ENCODE measurements at places on chromosomes 2 and 18.

DNA sequence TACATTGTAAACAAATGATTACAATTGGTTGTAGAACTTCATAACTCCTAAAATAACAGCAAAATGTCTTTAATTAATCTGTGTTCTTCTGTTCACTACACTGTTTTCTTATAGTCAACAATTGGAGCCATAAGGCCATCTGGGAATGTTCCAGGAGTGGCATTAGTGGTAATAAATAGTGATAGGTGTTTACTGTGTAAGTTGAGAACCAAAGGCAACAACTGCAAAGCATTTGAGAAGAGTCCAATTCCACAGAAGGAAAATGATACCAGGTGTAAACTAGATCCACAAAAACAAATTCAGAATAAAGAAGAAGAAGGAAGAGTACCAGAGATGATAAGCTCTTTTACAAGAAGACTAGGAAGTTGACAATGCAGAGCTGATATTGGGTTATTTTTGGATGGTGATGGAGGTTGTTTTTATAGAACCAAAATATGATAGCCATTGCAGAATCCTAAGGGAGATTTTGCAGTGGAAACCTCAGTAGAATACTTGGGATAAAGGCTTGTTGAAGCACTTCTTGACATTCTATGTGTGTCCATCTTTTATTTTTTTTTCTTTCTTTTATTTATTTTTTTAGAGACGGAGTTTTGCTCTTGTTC lies 52.9 kb downstream of the ANTXR1 start:
- DNase-seq, result no peak

DNA sequence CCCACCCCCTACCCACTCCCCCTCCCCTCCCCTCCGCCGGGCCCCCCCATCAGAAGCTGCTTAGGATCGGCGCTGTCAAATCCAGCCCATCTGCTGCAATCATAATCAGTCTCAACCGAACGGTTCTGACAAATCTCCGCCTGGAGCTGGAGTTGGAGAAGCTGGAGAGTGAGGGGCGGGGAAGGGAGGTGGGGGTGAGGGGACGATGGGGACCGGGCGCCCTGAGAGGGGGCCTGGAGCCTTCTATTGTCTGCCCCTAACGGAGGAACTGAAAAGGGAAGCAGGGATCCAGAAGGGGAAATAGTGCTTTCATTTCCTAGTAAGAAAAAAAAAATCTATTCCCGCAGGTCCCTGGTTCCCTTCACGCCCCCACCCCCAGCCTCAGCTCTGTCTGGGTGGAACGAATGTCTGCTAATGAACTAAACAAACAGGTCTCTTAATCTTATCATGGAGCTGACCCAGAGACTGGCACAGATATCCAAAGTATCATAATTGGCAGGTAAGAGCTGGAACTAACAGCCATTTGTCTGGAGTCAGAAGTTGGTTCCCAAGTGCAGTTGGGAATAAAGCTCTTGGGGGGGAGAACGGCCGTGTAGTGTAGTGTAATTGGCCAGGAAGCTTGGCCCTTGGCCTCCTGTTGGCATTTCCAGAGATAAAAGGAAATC lies 301.2 kb downstream of the NCKAP5 start:
- no peak for DNase-seq

GRCh38 chr2:173238385-173238784 lies 116.3 kb upstream of the CDCA7 start:
- no peak for DNase-seq

- no peak for DNase-seq
Measured at GRCh38 chr2:60794271-60794863, 38.3 kb downstream of the PAPOLG start.

- no peak for DNase-seq
Measured at GRCh38 chr18:13481820-13482617, 244.3 kb downstream of the FAM210A start.

GRCh38 chr2:229150317-229150716 lies 120.8 kb downstream of the PID1 start:
- no peak for DNase-seq

GRCh38 chr2:121925466-121925865 lies 170.0 kb downstream of the TSN start:
- no peak for DNase-seq

Data from tibial nerve (tissue), 4 donors.